ENCODE measurements at places on chromosomes 11 and 22.

- DNase-seq = no peak
These were observed 496 bp downstream of the EHBP1L1 start for GRCh38 chr11:65576232-65576866.

DNA sequence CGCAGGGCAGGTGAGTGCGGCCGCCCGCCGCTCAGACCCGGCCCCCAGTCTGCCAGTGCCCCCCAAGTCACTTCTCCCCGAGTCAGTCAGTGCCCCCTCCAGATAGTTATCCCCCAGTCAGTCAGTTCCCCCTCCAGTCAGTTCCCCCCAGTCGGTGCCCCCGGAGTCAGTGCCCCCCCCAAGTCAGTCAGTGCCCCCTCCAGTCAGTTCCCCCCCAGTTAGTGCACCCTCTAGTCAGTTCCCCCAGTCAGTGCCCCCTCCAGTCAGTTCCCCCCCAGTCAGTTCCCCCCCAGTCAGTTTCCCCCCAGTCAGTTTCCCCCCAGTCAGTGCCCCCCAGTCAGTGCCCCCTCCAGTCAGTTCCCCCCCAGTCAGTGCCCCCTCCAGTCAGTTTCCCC, 411 bp downstream of the PPP6R2 start:
- no peak for DNase-seq

- DNase-seq = no peak
These were observed 111.7 kb downstream of the MYO18B start for GRCh38 chr22:25853501-25854284.

DNA sequence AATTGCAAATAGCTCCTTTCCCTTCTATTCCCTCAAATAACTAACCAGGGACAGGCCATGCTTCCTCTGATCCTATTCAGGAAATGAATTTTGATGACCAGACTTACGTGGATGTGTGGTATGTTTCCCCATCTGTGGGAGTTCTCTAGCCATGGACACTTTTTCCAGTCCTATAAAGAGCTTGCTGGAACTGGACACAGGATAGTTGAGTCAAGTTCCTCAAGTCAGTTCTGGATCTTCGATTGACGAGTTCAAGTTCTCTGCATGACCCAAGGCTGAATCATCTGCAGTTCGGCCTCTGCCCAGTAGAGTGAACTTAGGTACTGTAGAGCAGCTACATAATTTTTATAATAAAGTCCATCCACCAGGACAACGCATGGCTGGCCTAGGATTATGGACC, 52.7 kb upstream of the CCND1 start:
- no peak for DNase-seq

- no peak for DNase-seq
These were observed 2.8 kb downstream of the SESN3 start for GRCh38 chr11:95228081-95228749.

- DNase-seq = no peak
These were observed 12.8 kb downstream of the GGT5 start for GRCh38 chr22:24232124-24232523.

DNA sequence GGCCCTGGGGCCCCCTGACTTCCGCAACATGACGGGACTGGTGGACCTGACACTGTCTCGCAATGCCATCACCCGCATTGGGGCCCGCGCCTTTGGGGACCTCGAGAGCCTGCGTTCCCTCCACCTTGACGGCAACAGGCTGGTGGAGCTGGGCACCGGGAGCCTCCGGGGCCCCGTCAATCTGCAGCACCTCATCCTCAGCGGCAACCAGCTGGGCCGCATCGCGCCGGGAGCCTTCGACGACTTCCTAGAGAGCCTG, 992 bp downstream of the LRFN4 start:
- DNase-seq = no peak

GRCh38 chr11:118921121-118921928, 4.4 kb downstream of the BCL9L start:
- no peak for DNase-seq

- DNase-seq = no peak
These were observed 8.5 kb downstream of the EMID1 start for GRCh38 chr22:29214232-29214631.

DNA sequence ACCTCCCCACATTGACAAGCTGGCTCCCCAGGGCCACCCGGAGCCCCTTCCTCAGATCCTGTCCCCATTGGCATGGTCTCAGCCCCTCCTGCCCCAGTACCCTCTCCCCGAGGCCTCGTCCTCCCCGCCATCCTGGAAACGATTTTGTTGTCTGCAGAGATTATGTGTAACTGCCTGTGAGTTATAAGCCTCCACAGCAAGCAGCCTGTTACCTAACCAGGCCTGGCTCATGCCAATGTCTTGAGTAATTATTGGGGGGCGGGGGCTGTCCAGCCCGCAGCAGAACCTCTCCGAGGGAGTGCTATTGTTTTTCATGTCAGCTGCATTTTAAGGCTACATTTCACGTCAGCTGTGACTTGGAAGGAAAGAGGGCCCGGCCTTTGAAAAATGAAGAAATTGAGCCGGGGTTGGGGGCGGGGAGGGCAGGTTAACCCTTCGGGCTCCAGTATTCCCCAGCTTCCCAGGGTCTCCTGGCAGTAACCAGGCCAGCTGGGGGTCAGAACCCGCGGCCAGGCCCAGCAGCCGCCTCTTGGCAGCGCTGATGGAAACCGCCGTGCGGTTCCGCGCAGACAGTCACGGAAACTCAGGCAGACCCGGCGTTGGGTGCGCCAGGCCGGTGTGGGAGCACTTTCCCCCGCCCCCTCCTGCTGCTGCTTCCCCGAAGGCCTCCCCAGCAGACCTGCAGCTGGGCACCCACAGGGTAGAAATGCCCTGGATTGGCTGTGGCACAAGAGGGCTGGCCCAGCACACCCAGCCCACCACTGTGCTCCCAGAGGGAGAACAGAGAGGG, 59.5 kb downstream of the CDKN1C start:
- DNase-seq = no peak

DNA sequence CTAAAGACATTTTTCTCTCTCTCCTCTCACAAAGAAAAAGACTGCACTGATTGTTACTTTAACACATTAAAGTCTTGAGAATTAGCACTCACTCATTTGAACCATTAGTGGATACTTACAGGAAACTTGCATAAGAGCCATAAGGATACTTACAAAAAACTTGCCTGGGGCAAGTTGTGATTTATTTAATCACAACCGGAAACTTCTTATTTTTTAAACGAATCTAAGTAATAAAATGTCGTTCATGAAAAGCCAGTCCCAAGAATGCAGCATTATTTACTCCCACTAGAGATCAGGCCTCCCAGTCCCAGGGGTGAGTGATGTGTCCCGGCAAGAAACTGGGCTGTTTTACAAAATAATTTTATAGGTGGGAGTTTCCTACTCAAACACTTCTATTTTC, 59.3 kb upstream of the TTC12 start:
- DNase-seq = no peak

DNA sequence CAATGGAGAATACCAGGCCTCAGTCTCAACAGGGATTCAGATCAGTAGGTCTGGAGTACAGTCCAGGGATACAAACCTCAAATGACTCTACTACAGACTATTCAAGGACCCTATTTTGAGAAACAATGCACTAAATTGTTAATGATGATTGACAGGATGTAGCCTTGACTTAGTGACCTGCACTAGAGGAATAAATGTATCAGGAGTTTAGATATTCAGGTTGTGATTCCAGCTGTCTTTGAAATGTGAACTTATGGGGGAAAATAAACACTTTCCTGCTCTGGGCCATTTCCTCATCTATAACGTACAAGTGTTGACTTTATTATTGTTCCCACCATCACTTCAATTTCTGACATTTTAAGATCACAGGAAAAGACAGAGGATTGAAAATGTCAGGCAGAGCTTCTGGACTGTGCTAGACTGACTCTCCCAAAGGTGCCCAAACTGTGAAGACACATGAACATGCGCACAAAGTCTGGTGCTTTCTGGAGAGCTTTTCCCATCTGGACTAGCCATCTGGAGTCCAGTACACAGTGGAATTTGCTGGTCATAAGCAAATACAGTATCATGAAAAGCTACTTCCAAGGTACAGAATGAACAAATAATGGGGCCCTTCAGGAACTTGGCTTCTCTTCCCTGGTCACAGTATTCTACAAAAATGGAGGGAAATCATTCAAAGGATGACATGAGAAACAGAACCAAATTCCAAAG, 110.4 kb downstream of the USP35 start:
- no peak for DNase-seq

DNA sequence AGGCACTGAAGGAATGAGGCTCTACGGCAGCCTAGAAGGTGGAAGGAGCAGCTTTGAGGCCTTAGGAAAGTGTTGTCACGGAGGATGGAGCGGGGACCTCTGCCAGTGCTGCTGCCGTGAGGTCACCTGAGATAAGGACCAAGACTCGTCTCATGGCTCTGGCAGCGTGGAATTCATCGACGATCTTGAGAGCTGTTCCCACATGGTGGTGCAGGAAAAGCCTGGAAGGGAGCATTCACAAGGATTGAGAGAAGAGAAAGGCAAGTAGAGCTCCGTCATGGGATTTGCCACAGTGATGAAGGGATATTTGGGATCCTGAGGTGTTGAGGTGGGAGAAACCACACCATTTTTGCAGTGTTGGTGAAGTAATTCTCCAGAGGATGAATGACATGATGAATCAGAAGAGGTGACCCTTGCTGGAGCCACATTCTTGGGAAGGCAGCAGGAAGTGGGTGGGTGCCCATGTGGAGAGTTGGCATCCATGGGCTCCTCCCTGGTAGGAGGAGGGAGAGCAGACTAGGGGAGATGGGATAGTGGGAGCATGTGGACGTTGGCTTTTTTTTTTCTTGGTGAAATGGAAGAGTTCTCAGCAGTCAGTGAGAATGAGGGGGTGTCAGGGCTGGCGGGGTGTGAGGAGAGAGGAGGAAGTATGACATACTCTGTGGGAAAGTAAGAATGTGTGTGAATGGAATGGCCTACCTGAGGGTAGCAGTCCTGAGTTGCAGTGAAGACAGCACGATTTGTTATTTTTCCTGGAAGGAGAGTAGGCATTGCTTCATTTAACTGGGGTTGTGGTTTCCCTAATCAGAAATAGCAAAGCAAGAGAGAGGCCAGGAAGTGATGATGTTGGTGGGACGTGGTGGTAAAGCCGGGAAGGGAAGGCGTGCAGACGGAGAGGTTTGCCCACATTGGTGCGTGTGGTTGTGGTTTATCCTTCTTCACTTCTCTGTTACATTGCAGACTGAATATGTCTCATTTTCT, 11.1 kb downstream of the PPP6R3 start:
- DNase-seq = no peak

- no peak for DNase-seq
These were observed 83.9 kb downstream of the GALNT18 start for GRCh38 chr11:11537871-11538270.

- no peak for DNase-seq
These were observed 78.7 kb downstream of the BDNF start for GRCh38 chr11:27621405-27622161.

- DNase-seq = no peak
These were observed 16.4 kb upstream of the GRAMD1B start for GRCh38 chr11:123413636-123414035.

Measured in activated naive CD4-positive, alpha-beta T cell (primary cell).